ENCODE measurements at places on chromosomes 12 and 14.
A peak's percentile ranks its signal among the peaks of the same experiment; 100 is the strongest.

DNA sequence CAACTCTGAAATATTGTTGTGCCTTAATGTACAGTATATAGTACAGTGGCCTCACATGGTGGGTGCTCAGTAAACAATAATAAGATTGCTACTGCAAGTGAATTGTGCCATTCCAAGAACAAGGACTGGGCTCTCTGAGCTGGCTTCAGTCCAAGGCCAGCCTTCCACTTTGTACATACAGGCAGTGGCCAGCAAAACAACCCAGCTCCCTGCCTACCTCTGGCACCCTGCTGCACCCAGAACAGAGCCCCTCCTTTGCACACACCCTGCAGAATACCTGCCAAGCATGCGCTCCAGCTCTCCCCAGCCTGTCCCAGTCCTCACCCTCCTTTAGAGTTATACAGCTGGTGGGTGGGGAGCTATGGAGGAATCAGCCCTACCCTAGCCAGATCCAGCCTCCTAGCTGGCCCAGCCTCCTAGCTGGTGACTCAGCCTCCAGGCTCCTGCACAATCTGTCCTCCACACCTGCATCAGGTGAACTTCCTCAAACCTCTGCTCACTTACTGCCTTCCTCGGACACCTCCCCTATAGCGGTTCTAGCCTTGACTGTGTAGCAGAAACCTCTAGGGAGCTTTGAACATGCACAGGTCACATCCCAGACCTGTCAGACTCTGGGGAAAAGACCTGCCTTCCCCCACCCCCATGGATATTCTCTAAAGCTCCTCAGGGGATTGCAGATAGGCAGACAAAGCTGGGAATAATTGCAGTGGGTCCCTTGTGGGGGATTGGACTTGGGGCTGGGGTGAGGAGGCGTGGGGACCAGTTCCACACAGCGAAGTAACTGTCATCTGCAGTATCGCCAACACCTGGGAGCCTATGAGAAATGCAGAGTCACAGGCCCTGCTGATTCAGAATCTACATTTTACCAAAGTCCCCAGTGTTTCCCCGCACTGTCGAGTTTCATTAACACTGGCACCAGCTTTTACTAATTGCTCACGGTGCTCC is 17.9 kb downstream of the ZDHHC22 start:
- peak; percentile 20 for DNase-seq

DNA sequence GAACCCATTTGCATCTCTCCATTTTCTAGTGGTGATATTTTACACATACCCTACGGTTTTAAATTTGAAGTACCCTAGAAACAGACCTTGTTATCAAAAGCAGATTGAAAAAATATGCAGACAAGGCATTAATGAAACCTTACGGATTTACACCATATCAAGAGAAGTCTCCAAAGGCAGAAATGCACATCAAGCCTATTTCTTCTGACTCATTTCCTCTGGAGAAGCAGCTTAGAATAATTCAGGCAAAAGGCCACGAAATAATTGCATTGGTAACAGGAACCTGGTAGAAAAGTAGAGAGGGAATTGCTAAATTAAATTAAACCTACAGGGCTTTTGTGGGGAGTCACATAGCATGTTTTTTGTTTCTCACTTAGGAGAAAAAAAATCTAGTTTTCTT is 34.7 kb downstream of the KICS2 start:
- no peak for DNase-seq

DNA sequence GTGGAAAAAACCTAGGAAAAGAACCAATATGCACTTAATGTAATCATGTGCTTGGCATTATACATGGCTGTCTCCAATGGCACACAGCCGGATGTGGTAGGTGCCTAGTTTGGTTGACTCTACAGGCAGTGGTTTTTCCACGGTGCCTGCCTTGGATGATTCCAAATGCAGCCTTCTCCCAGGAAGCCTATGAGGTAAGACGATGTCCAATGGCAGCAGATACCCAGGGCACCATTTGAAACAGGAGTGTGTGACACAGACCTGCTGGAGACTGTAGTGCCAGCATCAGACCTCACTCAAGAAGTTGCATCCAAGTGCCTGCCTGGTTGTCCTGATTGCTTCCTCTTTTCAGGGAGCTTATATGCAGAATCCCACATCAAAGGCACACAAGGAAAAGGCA is 88.0 kb upstream of the VASH1 start:
- no peak for DNase-seq

- DNase-seq: no peak
Measured at GRCh38 chr14:91303091-91303923, 58.8 kb upstream of the GPR68 start.

- DNase-seq: no peak
Measured at GRCh38 chr14:96225745-96226151, 21.1 kb downstream of the BDKRB2 start.

GRCh38 chr12:92495108-92495507 is 207.7 kb upstream of the PLEKHG7 start:
- DNase-seq: no peak
